ENCODE measurements at places on chromosomes 12 and 14. TPM values are rescaled to one million over a fixed set of nuclear protein-coding genes. Genes with fewer than 3 reads are reported as not detected.
A peak's percentile ranks its signal among the peaks of the same experiment; 100 is the strongest.

The TAS2R43 gene
- 0.54 TPM for total RNA-seq

GRCh38 chr12:117342682-117343081 is 18.7 kb downstream of the NOS1 start:
- no peak overlapping the region for H3K4me3 ChIP-seq
- H3K4me1 ChIP-seq: peaks cover 4% of the 10 kb centered on the region
- H3K36me3 ChIP-seq: no peaks in the 10 kb centered on the region
- DNase-seq: no peak
- H3K27me3 ChIP-seq: peaks cover 2% of the 10 kb centered on the region
- H3K27ac ChIP-seq: no peak overlapping the region

DNA sequence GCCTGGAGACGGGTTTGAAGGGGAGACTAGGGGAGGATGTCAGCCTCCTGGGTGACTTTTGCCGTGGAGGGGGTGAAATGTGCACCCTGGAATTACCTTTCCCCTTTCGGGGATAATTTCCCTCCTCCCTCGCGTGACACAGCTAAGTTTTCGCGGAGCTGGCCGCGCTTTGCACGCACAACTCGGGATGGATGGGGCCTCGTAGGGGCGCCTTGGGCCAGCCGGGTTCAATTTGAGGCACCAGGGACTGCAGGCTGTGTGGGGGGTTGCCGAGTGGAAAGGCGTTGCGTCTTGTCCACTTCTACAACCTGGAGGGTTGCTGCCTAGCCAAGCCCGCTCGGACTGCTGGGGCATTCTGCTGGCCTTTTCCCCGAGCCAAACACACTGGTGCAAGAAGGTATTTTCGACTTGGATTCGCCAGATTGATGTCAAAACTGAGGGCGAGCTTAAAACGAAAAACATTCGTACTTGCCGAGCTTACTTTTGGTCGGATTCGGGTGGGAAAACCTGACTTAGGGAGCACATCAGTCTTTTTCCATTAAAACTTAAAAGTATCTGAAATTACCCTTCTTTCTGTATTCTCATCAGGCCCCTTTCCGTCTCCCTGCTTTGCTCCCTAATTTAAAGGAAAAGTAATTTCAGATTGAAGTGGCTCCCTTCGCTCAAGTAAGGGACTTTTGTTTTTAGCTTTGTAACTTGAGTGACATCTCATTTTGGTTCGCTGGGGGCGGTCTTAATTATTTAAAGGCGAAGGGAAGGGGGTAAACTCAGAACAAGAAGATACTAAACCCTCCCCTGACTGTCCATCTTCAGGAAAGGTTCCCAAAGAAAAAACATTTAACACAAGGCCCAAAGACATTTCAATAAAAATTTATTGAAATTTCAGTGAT is 14.3 kb downstream of the TBX3 start:
- peaks cover 8% of the 10 kb centered on the region for H3K4me1 ChIP-seq
- no peaks in the 10 kb centered on the region for H3K36me3 ChIP-seq
- peaks cover 80% of the 10 kb centered on the region for H3K27me3 ChIP-seq

DNA sequence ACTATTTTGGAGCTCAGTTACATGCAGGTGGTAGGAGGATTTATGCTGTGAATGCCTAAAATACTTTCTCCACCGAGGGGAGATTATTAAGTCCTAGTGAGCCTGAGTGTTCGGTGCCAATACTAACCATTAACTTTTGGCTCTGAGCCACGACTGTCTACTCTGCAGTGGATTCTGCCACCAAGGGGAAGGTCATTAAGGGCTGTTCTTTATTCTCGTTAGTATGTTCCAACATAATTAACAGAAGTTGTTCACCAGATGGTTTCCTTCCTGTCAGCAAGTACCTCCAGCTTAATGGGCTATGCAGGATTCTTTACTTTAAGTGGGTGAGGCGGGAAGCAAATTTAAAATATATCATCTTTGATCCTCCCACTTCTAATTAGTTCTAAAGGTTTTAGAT is 326.3 kb downstream of the BMP4 start:
- H3K36me3 ChIP-seq: no peaks in the 10 kb centered on the region
- no peak overlapping the region for H3K27ac ChIP-seq
- H3K27me3 ChIP-seq: no peaks in the 10 kb centered on the region

GRCh38 chr14:96047101-96047500 is 7.9 kb downstream of the C14orf132 start:
- H3K36me3 ChIP-seq: no peaks in the 10 kb centered on the region
- H3K27me3 ChIP-seq: peaks cover 5% of the 10 kb centered on the region
- no peaks in the 10 kb centered on the region for H3K4me1 ChIP-seq
- no peak for DNase-seq
- no peak overlapping the region for H3K27ac ChIP-seq

The NDUFA12 gene
- total RNA-seq: 114 TPM

The CCDC175 gene
- total RNA-seq: not detected

GRCh38 chr12:67354322-67354721 is 85.2 kb downstream of the CAND1 start:
- H3K4me1 ChIP-seq: peaks cover 7% of the 10 kb centered on the region
- no peak overlapping the region for H3K4me3 ChIP-seq
- H3K36me3 ChIP-seq: peaks cover 4% of the 10 kb centered on the region

DNA sequence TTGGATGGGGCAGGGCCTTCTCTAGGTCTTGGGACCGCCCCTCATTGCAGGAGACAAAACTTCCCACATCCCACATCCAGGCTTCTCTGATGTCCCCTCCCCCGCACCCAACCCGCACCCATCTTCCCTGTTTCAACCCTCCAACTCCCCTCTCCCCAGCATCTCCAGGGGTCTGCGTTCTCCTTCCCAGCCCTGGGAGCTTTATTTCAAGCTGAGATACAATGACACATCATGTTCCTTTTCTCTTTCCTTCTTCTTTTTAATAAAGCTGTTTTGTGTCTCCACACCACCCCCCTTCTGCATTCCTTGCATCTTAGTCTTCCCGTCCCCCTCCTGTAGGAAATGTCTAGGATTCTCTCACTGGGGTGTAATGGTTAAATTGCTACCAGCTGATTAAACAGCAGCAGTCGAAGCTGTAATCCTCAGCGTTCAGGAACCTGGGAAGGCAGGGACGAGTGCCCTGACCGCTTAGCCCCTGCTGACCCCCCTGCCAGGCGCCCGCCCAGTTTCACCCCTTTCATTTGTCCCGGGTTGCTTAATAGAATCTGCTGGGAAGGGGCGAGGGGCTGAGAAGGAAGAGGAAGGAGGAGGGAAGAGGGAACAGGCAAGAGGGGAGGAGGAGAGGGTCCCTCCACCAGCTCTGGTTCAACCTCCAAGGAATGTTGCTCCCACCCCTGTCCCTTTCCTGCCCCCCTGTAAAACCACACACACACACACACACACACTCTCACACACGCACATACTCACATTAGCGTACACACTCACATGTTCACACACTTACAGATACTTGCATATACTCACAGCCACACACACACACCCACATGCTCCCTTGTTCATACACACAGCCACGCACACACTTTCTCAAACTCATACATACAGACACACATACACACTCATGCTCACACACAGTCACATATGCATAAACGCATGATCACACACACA is 104.5 kb upstream of the MED13L start:
- no peak for DNase-seq
- H3K36me3 ChIP-seq: no peaks in the 10 kb centered on the region
- peak overlapping the region; percentile 35 for H3K27ac ChIP-seq
- peaks cover 5% of the 10 kb centered on the region for H3K27me3 ChIP-seq

- no peak for DNase-seq
- no peak overlapping the region for H3K27ac ChIP-seq
- no peaks in the 10 kb centered on the region for H3K27me3 ChIP-seq
- no peak overlapping the region for H3K4me3 ChIP-seq
- H3K36me3 ChIP-seq: no peaks in the 10 kb centered on the region
- no peaks in the 10 kb centered on the region for H3K4me1 ChIP-seq
Measured at GRCh38 chr14:41144370-41144769, 462.3 kb upstream of the LRFN5 start.

DNA sequence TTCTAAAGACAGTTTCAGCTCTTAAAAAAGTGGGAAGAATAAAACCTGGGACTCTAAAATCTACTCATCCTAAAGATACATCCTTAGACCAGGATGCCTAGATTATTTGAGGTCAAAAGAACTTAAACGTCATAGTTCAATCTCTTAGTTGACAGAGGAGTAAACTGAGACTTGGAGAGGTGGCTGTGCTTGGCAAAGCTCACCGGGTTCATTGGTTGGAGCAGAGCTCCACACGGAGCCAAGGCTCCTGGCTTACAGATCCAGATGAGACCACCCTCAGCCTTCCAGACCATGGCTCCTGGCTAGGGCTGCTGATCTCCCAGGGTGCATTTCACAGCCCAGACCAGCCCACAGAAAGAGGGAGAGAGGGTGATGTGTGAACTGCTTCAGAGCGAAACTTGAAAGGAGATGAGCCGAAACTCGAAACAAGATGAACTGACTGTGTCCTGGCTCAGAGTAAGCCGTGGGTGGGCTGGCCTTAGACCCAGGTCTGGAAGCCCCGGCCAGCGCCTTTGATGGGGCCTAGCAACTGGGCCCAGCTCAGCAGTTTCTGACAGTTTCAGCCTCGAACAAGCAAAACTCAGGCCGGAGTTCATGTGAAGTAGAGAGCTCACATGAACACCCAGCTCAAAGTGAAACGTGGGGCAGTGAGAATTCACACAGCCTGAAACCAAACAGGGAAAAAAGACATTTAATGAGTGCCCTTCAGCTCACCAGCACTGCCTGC is 1044.8 kb downstream of the BCL11B start:
- H3K4me3 ChIP-seq: peak overlapping the region; percentile 54
- peaks cover 4% of the 10 kb centered on the region for H3K36me3 ChIP-seq
- H3K27me3 ChIP-seq: no peaks in the 10 kb centered on the region
- H3K4me1 ChIP-seq: peaks cover 59% of the 10 kb centered on the region
- H3K27ac ChIP-seq: peak overlapping the region; percentile 82

DNA sequence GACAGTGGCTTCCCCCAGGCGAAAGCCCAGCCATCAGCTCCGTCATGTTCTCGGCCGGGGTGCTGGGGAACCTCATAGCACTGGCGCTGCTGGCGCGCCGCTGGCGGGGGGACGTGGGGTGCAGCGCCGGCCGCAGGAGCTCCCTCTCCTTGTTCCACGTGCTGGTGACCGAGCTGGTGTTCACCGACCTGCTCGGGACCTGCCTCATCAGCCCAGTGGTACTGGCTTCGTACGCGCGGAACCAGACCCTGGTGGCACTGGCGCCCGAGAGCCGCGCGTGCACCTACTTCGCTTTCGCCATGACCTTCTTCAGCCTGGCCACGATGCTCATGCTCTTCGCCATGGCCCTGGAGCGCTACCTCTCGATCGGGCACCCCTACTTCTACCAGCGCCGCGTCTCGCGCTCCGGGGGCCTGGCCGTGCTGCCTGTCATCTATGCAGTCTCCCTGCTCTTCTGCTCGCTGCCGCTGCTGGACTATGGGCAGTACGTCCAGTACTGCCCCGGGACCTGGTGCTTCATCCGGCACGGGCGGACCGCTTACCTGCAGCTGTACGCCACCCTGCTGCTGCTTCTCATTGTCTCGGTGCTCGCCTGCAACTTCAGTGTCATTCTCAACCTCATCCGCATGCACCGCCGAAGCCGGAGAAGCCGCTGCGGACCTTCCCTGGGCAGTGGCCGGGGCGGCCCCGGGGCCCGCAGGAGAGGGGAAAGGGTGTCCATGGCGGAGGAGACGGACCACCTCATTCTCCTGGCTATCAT is 663 bp downstream of the PTGER2 start:
- peak overlapping the region; percentile 97 for H3K27ac ChIP-seq
- peak overlapping the region; percentile 97 for H3K4me3 ChIP-seq
- H3K27me3 ChIP-seq: no peaks in the 10 kb centered on the region
- peak; percentile 70 for DNase-seq

DNA sequence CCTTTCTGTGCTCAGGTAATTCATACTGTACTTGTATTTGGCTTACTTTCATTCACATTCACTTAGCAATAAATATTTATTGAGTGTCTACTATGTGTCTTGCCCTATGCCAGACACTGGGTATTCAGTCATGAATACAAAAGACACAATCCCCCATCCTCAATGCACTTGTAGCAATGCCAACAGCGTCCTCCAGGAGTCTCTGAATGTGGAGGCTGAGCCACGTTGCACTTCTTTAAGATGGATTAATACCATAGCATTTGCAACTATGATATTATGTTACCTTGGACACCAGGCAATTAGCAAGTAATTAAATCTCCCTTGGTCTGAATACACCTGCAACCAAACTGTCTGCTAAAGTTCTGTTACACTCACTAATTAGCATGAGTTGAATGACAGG is 58.8 kb downstream of the OTX2 start:
- no peak overlapping the region for H3K27ac ChIP-seq
- no peaks in the 10 kb centered on the region for H3K4me1 ChIP-seq
- peaks cover 13% of the 10 kb centered on the region for H3K27me3 ChIP-seq
- no peak for DNase-seq
- H3K4me3 ChIP-seq: no peak overlapping the region

DNA sequence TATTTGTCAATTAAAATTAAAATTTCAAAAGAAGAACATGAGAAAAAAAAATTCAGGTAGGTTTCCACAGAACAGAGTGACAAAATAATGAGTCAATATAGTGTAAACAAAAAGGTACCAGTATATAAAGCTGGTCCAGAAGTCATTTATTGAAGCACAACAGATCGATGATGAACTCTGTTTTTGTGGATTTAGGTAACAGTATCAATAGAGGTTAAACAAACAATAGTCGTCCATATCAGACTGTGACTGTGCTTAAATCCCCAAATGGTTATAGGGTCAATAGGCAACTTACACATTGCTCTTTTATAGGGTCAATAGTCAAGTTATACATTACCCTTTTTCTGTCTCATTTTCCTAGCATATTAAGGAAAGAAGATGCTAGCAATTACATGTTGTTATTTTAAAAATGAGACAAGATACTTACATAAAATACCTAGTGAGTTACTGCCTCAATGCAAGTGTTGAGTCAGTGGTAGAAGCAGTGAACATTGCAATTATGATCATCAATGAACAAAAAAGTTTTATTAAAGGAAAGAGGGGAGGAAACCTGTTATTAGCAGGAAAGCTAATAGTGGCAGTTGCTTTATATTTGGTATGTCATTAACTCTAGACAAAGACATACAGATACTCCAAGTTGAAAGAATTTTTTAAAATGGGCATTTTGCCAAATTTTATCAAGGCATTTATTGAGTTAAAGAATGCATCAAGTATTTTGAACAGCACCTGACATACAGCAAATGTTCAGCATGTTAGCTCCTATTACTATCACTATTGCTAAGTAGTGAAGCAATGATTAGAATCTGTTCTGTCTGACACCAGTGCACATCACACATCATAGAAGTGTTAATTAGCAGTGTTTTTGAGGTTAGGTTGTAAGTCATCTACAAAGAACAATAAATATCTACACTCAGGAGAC is 102.9 kb downstream of the CCER1 start:
- H3K27me3 ChIP-seq: peaks cover 2% of the 10 kb centered on the region
- H3K36me3 ChIP-seq: peaks cover 1% of the 10 kb centered on the region
- no peaks in the 10 kb centered on the region for H3K4me1 ChIP-seq

GRCh38 chr12:121618659-121619233 is 7.6 kb upstream of the ORAI1 start:
- H3K4me1 ChIP-seq: peaks cover 6% of the 10 kb centered on the region
- H3K4me3 ChIP-seq: no peak overlapping the region
- H3K27ac ChIP-seq: no peak overlapping the region
- no peaks in the 10 kb centered on the region for H3K36me3 ChIP-seq
- DNase-seq: no peak

The INSM2 gene
- not detected for total RNA-seq

- no peak overlapping the region for H3K4me3 ChIP-seq
- H3K36me3 ChIP-seq: no peaks in the 10 kb centered on the region
- no peak for DNase-seq
- no peaks in the 10 kb centered on the region for H3K4me1 ChIP-seq
Measured at GRCh38 chr12:84924981-84925380, 12.4 kb upstream of the SLC6A15 start.

All from activated naive CD8-positive, alpha-beta T cell treated with anti-CD3 and anti-CD28 coated beads, Interleukin-2, amount 10 ng/mL, durations not matched to agents 7 days and 5 days (primary cell).